ENCODE measurements at places on chromosomes 11 and 22.

DNA sequence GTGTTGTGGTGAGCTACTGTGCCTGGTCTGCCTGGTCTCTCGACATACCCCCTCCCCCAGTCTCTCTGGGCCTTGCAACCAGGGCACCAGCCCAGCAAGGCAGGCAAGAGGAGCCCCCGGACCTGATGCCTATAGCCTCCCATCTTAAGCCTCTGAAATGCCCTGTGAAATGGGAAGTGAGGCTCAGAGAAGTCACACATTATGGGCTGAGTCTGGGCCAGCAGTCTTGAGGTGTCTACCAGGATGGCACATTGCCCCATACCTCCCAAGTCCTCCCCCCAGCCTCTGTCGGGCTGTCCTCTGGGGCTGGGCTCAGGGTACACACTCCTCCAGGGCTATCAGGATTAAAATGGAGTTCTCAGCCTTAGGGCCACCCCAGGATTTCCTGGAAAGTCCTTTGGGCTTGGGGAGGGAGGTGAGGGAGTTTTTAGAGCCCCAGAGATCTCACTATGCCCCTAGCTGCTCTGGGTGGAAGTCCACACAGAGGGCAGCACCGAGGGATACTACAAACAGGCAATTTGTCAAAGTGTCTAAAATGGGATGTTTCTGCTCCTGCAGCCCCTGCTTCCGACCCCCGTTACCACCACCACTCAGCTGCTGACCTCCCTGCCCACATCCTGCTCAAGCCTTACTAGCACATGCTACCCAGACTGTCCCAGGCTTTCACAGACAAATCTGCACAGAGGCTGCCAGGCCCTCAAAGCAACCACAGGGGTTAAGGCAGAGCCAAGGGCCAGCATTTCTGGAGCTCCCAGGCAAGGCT, 3.1 kb upstream of the SH3BP1 start:
- DNase-seq, result peak; percentile 69

GRCh38 chr22:39173050-39173706, 20.7 kb upstream of the CBX7 start:
- no peak for DNase-seq

DNA sequence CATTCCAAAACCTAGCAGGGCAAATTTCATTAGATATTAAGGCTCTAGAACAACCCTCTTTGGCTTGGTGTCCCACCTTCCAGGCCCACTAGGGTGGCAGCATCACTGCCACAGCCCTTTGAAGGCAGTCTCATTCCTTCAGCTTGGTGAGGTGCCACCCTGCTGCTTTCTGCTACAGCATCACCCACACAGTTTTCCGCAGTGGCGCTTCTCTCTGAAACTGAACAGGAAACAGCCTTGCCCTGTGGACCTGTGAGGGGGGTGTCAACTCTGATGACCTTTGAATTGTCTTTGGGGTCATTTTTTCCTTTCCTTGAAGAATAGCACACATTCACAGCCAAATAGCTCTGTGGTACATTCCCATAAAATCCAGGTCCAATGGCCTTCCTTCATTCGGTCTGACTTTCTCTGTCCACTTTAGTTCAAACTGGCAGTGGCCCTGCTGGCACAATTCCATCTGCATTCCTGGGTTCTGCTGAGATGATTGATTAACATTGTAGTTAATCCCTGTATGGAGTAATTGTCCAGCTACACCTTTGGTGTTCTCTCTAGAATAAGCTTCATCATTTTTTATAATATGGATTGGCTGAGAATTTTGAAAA, 251.9 kb upstream of the FAT3 start:
- DNase-seq, result no peak

GRCh38 chr11:94910779-94911178, 62.6 kb downstream of the CWC15 start:
- DNase-seq, result no peak

GRCh38 chr22:19177164-19178064, 1.1 kb downstream of the SLC25A1 start:
- no peak for DNase-seq

GRCh38 chr11:104645261-104646222, 252.7 kb downstream of the CASP12 start:
- no peak for DNase-seq

GRCh38 chr11:112637876-112638275, 323.3 kb upstream of the NCAM1 start:
- no peak for DNase-seq

DNA sequence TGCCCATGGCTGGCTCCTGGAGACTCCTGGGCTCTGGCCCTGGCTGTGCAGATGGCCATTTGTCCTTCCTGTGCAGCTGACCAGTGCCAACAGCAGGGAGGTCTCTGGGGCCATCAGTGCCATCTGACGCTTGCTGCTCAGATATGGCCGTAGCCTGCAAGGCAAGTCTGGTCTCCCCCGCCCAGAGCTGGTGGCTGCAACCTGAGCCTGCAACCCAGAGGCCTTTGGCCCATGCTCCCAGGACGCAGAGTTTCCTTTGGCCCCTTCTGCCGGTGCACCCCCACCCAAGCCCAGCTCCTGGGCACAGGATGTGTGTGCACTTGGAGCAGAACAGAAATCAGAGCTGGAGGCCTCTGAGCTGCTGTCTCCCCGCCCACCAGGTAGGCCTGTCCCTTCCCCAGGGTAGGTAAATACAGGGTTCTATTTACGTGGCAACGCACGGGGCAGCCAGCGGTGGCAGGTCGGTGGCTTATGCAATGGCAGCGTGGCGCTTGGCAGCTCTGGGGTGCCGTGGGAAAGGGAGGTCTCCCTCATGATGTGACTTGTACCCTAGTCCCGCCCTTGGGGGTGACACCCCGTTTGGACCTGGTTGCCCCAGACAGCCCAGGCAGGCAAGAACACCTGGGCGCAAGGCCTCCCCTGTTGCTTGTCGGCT, 21.0 kb upstream of the MYEOV start:
- no peak for DNase-seq

GRCh38 chr11:122616718-122617117, 38.8 kb upstream of the UBASH3B start:
- no peak for DNase-seq

- no peak for DNase-seq
Measured at GRCh38 chr11:74077193-74077592, 68.3 kb upstream of the UCP3 start.

GRCh38 chr22:20520093-20520511, 12.7 kb downstream of the MED15 start:
- DNase-seq, result peak; percentile 85

GRCh38 chr11:124894606-124895430, 2.8 kb downstream of the ROBO4 start:
- no peak for DNase-seq

DNA sequence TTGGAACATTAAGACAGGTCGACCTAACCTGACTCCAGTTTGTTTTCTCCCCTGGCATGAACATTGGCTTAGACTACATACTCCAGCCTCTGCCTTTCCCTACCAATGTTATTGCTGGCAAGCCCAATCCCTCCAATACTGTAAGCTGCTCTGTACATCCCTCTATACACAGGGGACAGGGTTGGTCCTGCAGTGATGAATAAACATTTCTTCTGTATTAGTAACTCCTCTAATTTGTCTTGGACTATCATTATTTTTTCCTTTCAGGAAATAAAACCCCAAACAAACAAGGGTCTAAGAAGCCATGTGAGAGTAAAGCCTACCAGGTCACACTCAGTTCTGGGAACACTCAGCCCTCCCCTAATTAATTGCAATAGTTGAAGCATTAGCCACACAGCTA, 35.1 kb upstream of the FJX1 start:
- DNase-seq, result no peak

GRCh38 chr11:108278546-108278945, 55.7 kb downstream of the ATM start:
- DNase-seq, result no peak

DNA sequence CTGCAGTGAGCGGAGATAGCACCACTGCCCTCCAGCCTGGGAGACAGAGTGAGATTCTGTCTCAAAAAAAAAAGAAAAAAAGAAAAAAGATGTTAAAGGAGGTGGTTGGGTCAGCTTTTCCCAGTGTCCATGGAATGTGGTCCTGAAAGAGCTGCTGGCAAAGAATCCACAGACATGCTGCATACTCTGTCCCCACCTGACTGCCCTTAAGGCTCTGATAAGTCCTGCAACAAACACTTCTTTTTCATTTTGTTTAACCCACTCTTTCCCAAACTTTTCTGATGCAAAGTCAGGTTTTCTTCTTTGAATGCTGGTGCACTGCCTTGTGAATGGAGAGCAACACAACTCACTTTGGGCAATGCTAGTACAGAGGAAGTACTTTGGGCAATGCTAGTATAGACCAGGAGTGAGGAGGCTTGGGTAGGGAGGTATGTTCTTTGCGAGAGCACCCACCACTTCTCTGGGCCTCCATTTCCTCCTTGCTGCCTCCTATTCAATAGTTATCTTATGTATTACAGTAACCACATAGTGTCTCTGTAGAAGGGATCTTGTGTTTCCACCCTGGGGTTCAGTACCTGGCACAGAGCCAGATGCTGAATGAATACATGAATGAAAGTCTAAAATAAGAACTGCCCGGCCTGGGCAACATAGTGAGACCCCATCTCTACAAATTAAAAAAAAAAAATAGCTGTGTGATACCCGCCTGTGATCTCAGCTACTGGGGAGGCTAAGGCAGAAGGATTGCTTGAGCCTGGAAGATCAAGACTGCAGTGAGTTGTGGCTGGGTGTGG, 18.9 kb downstream of the LIF start:
- peak; percentile 36 for DNase-seq

DNA sequence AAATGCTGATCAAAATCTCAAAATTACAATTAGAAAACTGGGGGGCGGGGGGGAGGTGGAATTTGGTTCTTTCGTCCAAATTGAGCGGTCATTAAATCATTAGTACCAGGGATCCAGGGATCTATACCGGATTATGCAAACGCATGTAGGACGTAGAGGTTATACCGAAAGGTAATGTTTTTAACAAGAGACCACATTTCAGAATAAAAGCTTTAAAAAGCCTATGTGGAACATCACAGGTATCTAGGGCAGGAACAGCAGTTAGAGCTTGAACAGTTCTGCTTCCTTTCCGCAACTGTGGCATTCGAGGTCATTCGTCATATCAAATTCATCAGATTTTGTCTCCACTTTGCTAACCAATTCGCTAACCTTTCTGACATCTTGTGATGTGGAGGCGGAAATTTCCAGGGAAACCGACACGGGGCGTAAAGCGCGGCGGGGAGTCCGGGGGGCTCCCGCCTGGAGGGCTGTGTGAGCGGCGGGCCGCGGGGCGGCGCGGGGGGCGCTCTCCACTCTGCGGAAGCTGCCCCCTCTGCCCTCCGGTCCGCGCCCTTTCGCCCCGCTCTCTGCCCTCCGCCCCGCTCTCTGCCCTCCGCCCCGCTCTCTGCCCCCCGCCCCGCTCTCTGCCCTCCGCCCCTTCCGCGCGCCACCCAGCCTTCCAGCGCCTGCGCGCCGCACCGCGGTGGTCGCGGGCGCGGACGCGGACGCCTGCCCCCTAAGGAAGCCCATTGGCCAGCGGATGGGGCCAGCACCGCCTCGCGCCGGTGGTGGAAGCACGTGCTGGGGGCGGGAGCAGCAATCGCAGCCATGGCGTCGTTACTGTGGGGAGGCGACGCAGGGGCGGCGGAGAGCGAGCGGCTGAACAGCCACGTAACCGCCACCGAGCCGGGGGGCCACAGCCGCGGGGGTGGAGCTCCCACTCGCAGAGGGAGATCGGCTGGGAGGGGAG, at the start of gene DDX25:
TSS of gene DDX25 (plus strand) at position 798 of the 949 bp plus-strand sequence. CDS start at position 808, 10 bp downstream.
- DNase-seq, result peak; percentile 58

GRCh38 chr11:126436209-126436755, 80.8 kb downstream of the ST3GAL4 start:
- DNase-seq, result no peak

DNA sequence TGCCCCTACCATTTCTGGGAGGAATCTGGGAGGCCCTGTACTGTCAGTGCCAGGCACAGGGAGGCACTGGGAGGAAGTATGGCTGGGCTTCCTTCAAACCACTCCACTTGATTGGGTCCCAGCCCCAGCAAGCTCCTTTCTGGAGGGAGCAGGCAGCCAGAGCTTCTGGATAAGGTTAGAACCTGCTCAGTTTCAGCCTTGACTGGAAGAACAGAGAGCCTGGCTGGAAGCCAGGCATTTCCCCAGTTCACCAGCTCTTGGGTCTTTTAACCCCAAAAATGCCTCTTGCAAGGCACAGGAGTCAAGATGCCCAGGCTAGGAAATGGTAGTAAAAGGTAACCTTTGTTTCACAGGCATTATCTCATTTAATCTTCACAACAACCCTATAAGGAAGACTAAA, 9.0 kb upstream of the KCTD14 start:
- DNase-seq, result no peak

GRCh38 chr11:88012456-88012855, 162.8 kb downstream of the RAB38 start:
- DNase-seq, result no peak

DNA sequence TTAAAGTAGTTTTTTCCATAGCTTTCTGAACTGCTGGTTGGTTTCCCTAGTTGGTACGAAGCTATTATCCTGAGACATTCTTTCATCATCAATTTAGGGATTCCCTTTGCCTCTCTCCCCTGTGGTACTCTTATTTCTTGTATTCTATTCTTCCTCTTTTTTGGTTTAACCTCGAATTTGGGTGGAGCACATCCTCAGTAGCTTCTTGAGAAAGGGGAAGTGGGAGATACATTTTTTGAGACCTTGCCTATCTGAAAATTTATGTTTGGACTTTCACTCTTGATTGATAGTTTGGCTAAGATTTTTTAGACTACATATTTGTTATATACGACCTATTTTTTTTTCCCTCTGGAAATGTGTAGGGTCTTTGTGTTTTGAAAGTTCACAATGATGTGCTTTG, 121.7 kb upstream of the ZBED5 start:
- DNase-seq, result no peak

DNA sequence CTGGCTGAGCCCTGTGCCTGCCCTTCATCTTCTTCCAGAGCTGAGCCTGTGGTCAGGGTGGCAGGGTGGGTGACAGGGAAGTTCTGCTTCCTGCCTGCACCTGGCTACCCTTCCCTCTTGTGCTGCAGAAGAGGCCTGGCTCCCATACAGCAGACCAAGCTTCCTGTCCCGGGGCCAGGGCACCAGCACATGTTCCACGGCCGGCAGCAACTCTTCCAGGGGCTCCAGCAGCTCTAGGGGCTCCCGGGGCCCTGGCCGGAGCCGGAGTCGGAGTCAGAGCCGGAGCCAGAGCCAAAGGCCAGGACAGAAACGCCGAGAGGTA, 15.0 kb downstream of the ROBO3 start:
- no peak for DNase-seq

- DNase-seq, result no peak
Measured at GRCh38 chr22:24408630-24409029, 18.8 kb upstream of the ADORA2A start.
